ENCODE measurements at places on chromosomes 5 and 9.

DNA sequence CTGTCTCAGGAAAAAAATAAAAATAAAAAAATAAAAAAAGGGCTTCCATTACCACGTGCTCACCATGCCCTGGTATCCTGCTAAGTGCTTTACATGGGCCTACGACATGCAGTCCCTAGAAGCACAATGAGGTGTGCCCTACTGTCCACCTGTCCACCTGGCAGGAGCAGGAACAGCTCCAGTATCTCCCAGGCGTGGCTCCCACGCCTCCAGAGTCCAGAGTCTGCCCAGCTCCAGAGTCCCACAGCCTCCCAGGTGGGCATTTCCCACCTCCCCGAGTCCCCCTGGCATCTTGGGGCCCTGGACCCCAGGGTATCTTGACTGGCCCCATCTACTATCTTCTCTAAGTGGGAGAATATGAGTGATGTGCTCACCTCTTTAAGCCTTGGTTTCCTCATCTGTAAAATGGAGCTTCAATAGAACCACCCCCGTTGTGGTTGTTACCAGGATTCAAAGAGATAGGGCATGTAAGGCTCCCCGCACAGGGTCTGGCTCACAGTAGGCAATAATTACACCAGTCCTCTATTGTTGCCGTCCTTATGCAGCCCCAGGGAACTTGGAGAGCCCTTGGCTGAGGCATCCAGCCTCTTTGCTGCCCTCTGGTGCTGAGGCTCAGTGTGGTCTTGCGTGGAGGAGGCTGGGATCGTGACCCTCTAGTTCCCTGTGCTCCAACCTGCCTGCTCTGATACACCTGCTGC, 8.9 kb downstream of the CXCL14 start:
- peak; percentile 36 for DNase-seq

GRCh38 chr5:34496701-34497469, 159.2 kb upstream of the RAI14 start:
- no peak for DNase-seq

DNA sequence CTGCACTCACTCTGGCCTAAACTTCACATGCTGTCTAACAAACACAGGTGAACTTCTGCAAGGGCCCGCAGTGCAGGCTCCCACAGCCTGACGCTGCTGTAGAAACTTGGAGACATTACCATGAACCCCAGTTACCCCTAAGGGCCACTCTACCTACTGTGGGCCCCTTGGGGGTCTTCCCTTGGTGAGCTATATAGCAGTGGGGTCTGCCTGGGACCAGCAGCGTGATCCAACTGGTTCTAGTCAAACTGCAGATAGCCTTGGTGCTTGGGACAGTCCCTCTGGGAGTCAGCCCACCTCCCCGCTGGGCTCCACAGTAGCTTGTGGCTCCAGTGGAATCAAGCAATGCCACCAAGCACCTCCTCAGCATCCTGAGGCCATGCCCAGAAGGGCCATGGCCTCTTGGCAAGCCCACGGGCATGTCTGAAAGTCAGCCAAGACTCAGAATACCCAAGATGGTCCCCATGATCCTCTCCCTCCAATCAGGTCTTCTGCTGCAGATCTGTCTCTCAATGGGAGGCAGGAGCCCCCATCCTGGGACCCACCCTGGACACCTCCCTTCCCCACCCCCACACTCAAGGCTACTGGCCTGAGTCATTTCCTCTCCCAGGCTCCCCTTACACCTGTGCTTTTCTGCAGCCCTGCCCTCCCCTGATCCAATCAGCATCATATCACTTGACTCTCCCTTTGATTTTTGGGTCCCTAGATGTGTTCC, 230.0 kb upstream of the IRX1 start:
- DNase-seq: no peak

- no peak for DNase-seq
Observed at GRCh38 chr9:130597228-130597627, 17.9 kb downstream of the FUBP3 start.

- DNase-seq: peak; percentile 47
Observed at GRCh38 chr5:61965490-61965889, 340.5 kb upstream of the KIF2A start.

- no peak for DNase-seq
Observed at GRCh38 chr9:89160806-89161205, 17.8 kb downstream of the SHC3 start.

DNA sequence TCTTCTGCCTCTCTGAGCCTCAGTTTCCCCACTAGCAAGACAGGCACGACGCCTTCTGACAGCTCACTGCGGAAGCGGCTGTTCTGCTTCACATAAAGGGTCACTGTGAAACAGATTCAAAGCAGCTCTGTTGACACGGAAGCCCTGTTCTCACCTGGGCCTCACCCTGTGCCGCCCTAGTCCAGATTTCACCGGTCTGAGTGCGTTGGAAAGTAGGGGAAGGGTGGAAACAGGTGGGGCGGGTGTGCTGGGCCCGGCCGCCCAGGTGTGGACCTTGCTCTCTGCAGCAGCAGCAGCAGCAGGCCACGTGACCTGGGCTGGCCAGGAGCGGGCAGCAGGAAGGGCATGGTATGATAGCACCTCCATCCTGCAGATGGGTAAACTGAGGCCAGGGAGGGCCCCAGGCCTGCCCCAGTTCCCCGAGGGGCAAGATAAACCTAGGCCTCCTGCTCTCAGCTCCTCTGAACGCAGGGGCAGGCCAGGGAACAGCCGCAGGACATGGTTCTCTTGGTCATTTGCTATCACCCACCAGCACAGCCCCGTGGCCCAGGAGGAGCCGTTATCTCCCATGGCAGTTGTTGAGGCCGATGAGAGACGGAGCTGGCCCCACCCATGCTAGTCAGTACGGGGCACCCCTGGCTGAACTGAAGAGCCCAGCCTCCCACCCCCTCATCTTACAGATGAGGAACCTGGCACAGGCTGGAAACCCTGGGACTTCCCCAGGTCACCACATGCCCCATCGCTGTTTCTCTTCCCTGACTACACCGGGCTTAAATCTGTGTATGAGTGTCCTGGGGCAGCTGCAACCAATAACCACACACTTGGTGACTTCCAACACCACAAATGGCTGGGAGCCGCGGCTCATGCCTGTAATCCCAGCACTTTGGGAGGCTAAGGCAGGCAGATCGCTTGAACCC, 12.1 kb downstream of the PTGES2 start:
- no peak for DNase-seq

- peak; percentile 54 for DNase-seq
Observed at GRCh38 chr5:151670953-151671636, 15.6 kb downstream of the SPARC start.

DNA sequence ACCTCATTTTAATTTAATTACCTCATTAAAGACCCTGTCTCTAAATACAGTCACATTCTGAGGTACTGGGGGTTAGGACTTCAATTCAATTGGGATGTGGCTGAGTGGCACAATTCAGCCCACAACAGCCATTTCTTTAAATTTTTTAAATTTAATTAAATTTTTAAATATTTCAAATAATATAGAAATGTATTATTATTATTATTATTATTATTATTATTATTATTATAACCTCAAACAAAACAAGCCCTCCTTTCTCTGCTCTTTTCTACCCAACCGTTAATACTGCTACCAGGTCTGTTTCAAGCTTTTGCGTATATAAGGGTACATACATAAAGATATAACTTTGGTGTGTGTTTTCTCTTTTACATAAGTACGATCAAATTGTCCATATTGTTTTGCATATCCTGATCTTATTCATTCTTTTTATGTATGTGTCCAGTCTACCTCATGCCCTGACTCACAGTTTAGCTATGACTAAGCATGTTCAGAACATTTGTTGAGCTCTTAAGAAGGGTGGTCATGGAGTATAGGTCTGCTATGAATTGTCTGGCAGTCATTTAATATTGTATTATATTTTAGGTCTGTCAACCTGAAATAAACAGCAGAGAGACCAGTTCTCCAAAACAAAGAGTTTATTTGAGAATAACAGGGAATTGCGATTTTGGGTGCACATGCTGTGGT, 16.1 kb upstream of the RAB14 start:
- peak; percentile 65 for DNase-seq

- peak; percentile 94 for DNase-seq
Observed at GRCh38 chr5:132677191-132677590, 3.4 kb downstream of the IL4 start.

GRCh38 chr9:78369639-78370219, 72.8 kb downstream of the PSAT1 start:
- DNase-seq: peak; percentile 59

DNA sequence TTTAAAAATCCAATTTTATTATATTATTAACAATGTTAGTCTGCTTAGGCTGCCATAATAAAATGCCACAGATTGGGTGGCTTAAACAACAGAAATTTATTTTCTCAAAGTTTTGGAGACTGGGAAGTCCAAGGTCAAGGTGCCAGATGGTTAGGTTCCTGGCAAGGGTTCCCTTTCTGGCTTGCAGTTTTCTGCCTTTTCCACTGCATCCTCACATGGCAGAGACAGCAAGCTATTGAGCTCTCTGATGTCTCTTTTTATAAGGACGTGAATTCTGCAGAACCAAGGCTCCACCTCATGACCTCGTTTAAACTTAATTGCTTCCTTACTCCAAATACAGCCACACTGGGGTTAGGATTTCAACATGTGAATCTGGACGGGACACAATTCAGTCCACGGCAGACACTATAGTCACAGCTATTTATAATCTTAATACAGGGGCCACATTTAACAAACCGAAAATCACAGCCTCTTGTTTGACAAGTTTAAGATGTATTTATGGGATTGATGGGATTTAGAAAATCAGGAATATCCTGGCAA, 174.9 kb upstream of the PUM3 start:
- DNase-seq: no peak

DNA sequence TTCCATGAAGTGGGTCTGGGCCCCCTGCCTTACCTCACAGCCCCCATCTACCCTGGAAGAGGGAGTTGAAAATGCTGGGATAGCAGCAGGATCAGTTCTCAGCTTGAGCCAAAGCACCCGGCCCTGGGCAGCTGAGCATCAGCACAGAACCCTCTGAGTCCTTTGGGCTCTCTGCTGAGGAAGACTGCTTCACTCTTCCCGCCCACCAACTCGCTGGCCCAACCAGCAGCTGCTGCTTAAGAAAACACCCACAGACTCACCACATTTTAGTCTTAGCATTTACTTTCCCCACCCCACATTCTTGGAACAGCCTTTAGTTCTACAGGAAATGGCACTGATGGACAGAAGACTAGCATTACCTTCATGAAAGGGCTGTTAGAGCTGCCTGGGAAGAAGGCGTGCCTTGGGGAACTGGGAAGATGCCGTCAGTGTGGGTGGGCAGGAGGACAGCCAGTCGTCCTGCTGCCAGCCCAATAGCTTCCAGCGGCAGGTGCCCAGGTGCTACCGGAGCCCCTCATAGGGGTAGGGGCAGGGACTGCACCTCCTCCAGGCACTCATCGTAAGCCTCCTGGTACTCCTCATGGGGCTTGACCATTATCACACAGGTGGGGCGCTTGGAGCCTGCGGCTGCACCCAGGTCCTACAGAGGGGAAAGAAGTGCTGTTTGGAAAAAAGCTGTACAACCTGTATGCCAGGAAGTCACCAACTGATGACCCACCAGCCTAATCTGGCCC, 4.3 kb downstream of the NHP2 start:
- no peak for DNase-seq

DNA sequence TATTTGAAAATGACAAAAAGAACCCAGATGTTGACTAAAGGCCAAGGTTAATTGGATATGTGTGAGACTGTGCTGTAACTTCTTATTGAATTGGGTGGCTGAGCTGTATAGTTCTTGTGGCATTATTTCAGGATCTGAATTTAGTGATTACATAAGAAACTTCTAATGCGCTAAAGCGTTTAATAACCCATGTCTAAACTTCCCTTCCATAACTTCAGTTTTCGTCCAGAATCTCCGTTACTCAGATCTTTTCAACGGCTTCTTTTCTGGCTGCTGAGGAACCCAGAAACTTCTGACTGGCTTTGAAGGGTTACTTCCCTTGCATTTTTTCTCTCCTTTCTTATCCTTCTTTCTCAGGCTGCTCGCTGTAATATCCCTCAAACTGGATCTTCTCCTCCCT, 28.1 kb upstream of the C9orf72 start:
- DNase-seq: no peak

DNA sequence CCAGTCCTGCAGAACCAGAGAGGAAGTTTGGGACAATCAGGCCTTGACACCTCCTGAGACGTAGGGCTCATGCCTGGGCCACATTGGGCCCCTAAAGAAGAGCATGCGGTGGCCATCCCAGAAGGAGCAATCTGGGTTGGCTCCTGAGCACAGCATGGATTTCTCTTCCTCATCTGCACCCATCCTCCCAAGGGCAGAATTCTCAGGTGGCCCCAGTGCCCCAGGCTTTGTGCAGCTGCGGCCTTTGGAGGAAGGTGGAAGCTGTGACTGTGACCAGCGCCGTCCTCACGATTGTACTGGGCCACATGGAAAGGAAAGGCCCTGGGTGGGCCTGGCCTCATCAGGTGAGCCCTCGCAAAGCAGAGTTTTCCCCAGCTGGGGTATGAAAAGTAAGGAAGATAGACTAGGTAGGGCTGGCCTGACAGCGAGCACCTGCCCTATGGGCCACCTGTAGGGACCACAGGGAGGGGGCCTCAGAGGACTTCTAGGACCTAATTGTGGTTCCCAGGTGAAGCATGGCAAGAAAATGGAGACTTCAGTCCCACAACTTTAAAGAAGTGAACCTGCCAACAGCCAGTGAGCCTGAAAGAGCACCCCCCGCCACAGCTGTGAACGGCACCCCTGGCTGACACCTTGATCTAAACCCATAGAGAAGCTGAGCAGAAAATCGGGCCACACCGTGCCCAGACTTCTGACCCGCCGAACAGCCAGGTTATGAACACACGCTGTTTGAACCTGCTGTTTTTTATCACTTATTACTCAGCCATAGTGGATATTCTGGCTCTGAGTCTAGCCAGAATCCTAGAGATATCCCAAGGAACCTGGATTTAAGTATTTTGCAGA, 164.1 kb downstream of the IRX2 start:
- no peak for DNase-seq

GRCh38 chr9:114424126-114424525, 36.3 kb upstream of the AKNA start:
- no peak for DNase-seq

GRCh38 chr9:92746567-92747458, 17.8 kb downstream of the BICD2 start:
- DNase-seq: peak; percentile 31

GRCh38 chr9:128414461-128414860, 6.2 kb upstream of the CERCAM start:
- no peak for DNase-seq

GRCh38 chr9:101778332-101778731, 39.9 kb upstream of the GRIN3A start:
- DNase-seq: no peak

DNA sequence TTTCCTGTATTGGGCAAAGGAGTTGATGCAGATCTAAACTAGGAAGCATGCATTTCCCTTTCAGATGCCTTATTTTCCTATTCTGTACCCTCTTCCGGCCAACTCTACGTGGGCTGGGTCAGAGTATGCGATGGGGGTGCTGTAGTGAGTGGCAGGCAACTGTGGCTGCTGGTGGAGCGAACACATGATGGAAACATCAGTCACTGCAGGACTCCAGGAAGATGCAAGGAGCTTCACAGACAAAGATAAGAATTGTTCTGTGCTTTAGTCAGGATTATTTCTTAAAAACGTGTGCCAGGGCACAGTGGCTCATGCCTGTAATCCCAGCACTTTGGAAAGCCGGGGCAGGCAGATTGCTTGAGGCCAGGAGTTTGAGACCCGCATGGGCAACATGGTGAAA, 75.1 kb downstream of the PSAT1 start:
- DNase-seq: no peak

All from fibroblast of skin of back (primary cell).